Right renal pelvis (tissue), 4 donors: ENCODE measurements at places on chromosomes 12 and 14. TPM values are rescaled to one million over a fixed set of nuclear protein-coding genes. Genes with fewer than 3 reads are reported as not detected.

DNA sequence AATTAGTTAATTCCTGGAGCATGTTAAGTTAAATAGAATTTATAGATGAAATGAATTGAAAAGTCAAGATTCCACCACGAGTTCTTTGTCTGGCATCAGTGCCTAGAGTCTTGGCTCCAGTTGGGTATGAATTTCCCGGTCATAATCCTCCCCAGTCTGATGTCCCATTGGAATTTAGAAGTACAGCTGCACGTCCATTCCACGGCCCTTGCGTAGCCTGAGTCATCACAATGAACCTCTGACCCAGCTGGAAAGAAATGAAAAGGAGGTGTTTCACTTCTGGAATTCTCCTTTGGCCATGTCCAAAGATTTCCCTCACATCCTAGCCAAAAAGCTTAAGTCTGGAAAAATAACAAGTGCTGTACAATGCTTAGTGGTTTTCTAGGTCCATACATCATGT, 122.7 kb downstream of the KICS2 start:
- no peak for DNase-seq

DNA sequence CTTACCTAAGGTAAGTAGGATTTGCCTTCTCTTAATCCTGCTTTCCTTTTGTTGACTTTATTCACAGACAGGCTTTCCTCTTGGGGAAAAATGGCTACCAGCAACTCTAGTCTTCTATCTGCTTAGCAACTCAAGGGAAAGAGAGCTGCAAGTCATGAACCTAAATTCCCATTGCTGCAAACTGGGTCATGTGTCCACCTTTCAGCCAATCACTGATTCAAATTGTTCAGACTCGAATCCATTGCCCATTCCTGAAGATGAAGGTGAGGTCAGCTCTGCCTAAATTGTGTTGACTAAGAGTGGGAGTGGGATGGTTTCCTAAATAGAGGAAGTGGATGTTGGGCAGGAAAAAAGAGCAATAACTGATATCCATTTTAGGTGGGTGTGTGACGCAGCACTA, 7.7 kb downstream of the FBXW8 start:
- DNase-seq = no peak

- DNase-seq = no peak
Measured at GRCh38 chr12:77387671-77388070, 322.3 kb upstream of the E2F7 start.

- no peak for DNase-seq
Measured at GRCh38 chr14:94903883-94904282, 134.0 kb upstream of the GSC start.

GRCh38 chr12:18320036-18320617, 58.8 kb downstream of the PIK3C2G start:
- DNase-seq = no peak

DNA sequence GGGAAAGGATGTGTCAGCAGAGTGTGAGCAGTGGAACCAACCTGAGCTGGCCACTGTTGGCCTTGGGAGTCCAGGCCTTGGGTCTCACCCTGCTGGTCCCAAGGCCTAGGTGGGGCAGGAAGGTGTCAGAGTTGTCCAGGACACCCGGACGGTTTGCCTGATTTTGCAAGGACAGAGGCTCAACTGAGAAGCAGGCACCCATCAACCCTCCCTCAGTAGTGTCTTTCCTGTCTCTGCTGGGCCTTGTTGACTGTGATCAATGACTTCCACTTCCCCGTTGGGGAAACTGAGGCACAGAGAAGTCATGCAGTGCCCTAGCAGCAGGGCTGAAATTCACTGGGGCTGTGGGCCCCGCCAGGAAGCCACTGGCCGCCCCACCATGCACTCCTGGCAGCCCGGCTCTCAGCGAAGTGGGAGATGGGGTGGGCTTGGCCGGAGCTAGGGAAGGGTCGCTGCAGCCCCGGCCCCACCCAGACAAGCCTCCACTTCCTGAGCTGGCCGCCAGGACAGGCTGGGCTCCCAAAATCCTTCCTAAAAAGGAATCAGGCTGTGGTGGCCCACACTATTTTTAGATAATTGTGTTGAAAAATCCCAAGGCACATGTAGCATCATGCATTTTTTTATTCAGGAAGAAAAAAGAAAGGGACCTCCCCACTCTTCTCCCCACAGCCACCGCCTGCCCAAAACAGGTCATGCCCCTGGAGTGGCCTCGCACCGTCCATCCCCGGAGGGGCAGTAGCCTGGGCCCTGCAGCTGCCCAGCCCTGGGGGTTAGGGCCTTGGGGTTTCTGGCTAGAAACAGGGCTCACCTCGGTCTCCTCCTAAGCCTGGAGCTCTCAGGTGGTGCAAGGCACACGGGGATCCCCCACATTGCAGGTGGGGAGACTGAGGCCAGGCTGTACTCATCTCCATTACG, 127.4 kb downstream of the CALM1 start:
- DNase-seq = no peak

SYNJ2BP gene
- polyA plus RNA-seq = 50.4 TPM

POTEM gene
- not detected for polyA plus RNA-seq

VRTN gene
- not detected for polyA plus RNA-seq

EIF2S3B gene
- polyA plus RNA-seq = 11.5 TPM
